ENCODE measurements at places on chromosomes 3 and 15. TPM values are rescaled to one million over a fixed set of nuclear protein-coding genes. Genes with fewer than 3 reads are reported as not detected.
A peak's percentile ranks its signal among the peaks of the same experiment; 100 is the strongest.

- no peak for DNase-seq
These were observed 163.6 kb upstream of the SETMAR start for GRCh38 chr3:4139462-4140140.

Gene NFKBIZ
- 189 TPM for total RNA-seq

GRCh38 chr15:34753236-34753894 is 1.4 kb downstream of the GJD2 start:
- DNase-seq, result no peak

GRCh38 chr3:159938714-159939113 is 49.9 kb upstream of the IL12A start:
- DNase-seq, result no peak

- no peak for DNase-seq
These were observed 165.6 kb downstream of the APBA2 start for GRCh38 chr15:29051422-29051821.

DNA sequence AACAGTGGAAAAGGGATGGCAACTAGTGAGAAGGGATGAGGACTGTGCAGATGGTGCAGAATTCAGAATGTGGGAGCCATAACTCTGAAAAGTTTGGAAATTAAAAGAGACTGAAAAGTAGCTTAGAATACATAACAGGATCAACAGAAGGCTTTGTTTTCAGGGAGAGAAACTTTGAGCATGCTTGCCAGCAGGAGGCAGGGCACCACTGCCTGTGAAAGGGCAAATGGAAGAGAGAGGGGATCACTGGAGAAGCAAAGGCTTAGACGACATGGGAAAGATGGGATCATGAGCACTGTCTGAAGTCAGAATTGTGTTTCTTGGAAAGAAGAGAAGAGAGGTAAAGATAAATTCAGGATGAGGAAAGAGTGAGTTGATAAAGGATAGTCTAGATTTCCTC is 99.6 kb downstream of the ABI3BP start:
- peak; percentile 11 for DNase-seq

DNA sequence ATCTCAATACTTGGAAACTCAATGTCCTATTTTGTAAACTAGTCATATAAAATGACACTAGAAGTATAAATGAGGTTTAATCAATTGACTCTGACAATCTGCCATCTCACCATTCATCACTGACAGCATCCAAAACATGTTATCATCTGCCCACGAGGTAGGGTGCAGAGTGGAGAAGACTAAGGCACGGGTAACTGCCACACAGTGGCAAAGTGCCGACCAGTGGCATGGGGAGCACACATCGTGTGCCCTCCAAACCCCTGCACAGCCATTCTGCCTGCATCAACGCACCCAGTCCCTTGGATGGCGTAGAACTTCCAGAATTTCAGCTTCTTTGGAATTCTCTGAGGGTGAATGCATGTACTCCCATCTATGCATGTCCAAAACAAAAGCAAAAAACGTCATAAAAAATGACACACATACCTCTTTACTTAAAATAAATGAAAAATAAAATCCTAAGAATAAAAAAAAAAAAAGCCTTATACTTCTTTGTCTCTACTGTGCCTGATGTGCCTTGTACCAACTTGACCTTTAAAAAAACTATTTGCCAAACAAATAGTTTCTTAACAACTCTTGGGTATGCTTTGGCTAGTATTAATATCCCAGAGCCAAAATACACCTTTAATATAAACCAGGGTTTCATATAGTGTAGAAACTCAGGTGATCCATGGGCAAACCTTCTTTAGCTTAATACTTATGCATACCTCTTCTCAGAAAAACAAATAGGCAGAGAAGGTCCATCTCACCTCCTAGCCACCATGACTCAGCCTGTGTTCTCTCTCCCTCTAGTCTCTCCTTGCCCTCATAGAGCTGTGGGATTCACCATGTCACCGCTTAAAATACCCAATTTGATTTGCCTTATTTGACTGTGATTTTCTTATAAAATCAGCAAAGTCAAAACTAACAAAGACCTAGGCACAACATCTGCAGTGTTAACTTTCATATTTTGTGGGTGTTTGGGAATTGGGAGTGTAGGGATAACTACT is 12.7 kb downstream of the CPOX start:
- no peak for DNase-seq

Gene CHRM5
- not detected for total RNA-seq

GRCh38 chr15:51736751-51737521 is 519 bp downstream of the LYSMD2 start:
- peak; percentile 67 for DNase-seq

Gene FBN1
- 30.0 TPM for total RNA-seq

GRCh38 chr3:44952689-44953088 is 23.3 kb downstream of the ZDHHC3 start:
- DNase-seq, result no peak
